ENCODE measurements at places on chromosomes 1 and 21. TPM values are rescaled to one million over a fixed set of nuclear protein-coding genes. Genes with fewer than 3 reads are reported as not detected.

DNA sequence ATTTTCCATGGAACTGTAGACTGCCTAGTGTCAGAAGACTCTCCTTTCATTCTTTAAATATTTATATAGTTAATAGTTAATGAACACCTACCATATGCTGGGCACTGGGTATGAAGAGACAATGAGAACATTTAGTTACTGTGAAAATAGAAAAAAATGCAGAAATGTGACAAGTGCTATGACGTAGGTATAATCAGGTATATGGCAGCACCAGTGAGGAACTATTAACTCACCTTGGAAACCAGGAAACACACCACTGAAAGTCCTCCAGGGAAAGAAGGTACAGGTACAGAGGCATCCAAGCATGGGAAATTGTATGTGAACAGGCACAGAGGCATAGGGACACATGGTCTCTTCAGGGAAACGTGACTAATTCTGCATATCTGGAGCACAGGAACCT is 42.3 kb downstream of the DPT start:
- no peak for DNase-seq

DNA sequence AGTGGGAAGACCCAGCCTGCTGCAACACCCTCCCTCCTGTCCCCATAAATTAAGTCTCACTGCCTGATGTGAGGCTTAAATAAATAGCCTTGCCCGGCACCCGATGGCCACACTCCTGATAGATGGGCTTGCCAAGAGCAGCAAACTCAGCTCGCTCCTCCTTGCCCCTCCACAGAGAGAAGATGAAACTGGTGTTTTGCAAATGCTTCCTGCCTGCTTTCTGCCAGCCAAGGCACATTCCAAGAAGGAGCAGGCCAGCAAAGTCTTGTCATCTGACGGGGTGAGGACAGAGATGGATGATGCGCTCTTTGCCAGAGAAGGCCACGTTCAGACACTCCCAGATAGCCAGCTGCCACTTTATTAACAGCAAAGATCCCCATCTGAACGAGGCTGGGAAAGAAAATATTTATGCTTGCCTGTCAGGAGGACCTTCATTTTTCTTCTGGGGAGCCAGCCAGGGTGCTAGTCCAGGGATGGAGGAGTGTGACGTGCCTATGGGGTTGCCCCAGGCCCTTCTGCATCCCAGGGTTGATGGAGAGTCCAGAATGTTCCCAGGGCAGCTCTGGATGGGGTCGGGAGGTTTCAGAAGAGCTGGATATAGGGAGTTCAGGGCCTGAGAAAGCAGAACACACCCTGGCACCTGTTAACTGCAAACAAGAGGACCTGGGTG is 265.4 kb downstream of the FOXD2 start:
- DNase-seq = no peak

Gene TEX35
- not detected for total RNA-seq

Gene TFF2
- not detected for total RNA-seq

- peak; percentile 45 for DNase-seq
Observed at GRCh38 chr1:203148127-203148526, 20.6 kb downstream of the ADORA1 start.

- no peak for DNase-seq
Observed at GRCh38 chr1:68551459-68551858, 54.6 kb upstream of the DEPDC1 start.

Gene LHX8
- not detected for total RNA-seq

Gene RAB25
- 0.27 TPM for total RNA-seq

Gene CYP2J2
- not detected for total RNA-seq

Gene SLAMF6
- total RNA-seq = 1.0 TPM

GRCh38 chr21:42655796-42656770 is 2.7 kb downstream of the PDE9A start:
- no peak for DNase-seq

GRCh38 chr1:1306661-1307260 is 969 bp downstream of the ACAP3 start:
- DNase-seq = no peak

GRCh38 chr1:6001992-6002576 is 9.9 kb upstream of the NPHP4 start:
- DNase-seq = no peak

DNA sequence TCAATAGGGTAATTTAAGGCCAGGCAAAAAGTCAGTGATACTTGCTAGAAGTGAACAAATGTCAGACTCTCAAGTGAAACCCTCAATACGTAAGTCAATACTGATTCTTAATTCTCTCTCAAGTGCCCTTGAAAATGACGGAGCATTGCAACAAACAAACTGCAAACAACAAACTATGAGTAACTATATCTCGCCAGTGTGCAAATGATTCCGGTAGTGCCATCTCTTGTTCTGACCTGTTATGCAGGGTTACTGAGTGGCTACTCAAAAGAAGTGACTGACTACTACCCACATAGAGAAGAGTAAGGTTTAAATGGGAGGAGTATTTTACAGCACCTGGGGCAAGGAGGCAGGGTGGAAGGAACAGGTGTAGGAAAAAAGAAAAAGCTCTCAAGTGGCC is 1.6 kb downstream of the SLC19A2 start:
- no peak for DNase-seq

GRCh38 chr1:17309426-17310067 is 1.6 kb downstream of the PADI4 start:
- DNase-seq = no peak

DNA sequence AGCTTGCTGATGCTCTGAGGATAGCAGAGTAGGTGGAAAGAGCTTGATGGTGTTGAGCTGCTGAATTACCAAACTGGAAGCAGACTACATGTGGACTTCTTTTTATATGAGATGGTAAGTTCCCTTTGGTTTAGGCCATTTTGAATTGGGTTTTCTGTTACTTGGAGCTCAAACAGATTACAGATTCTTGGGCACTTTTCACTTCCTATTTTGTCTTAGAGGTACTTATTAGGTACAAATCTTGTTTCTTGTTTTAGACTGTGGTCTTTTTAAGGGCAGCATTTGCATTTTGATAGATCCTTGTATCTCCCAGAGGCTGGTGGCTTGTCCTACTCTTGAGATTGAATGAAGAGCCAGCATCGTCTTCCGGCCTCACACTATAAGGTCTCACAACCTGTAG is 70.2 kb downstream of the GADD45A start:
- DNase-seq = no peak

Gene CHRM3
- 0.11 TPM for total RNA-seq

GRCh38 chr1:108591466-108591865 is 31.6 kb downstream of the EEIG2 start:
- no peak for DNase-seq

DNA sequence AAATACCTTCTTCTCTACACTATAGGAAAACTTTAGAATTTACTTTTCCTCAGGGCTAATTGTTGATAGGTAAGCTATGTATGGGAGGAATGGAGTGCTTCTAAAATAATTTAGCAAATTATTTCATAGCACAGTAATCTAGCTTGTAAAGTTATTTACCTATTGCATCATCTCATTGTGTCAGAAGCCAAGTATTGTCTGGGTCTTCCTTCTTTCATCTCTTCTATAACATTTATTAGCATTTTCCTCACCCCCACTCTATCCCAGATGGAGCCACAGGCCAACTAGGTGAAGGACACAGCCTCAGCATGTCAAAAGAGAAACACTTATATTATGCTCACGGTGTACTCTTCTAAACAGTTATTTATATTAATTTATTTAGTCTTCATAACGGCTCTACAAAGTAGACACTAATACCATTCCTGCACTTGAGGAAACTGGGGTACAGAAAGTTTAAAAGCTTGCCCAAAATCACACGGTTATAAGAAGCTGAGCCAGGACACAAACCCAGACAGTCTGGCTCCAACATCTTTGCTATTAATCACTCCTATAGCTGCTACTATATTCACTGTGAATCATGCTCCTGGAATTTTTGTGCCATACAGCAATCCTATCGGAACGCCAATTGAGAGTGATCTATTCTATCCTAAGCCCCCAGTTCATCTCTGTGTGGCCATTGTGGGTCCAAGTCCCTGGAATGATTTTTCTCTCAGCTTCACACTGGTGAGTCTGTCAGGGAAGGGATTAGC is 43.1 kb downstream of the OR10J5 start:
- DNase-seq = no peak

DNA sequence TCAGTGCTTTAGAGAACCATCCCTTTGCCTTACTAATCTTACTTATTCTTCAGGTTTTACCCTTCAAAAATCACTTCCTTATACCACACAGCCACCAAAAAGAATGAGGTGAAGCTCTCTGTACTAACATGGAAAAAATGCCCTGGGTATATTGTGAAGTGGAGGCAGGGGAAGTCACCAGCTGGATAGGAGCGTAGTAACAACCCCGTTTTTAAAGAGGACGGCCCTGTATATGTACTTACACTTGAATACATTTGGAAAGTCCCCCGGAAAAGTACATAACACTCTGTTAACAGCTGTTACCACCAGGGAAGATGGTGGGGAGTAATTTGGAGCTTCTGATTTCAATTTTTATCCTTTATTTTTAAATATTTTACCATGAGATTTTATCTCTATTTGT is 28.2 kb upstream of the KHDRBS1 start:
- no peak for DNase-seq

DNA sequence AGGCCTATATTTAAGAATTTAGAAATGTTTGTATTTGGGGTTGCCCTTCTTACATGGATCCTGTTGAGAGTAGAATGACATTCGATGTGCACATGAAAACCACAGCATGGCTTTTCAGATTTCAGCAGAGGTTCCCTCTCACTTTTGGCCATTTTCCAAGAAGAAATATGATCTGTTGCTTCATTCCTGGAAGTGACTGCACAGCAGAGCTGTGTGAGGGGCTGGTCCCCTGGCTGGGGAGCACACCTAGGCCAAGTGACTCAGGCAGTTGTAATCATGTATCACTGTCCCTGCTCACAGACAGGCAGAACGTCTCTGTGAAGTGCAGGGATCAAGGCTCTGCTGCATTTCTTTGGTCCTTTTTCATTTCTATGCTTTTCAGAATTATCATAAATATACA is 32.3 kb downstream of the AGT start:
- no peak for DNase-seq

DNA sequence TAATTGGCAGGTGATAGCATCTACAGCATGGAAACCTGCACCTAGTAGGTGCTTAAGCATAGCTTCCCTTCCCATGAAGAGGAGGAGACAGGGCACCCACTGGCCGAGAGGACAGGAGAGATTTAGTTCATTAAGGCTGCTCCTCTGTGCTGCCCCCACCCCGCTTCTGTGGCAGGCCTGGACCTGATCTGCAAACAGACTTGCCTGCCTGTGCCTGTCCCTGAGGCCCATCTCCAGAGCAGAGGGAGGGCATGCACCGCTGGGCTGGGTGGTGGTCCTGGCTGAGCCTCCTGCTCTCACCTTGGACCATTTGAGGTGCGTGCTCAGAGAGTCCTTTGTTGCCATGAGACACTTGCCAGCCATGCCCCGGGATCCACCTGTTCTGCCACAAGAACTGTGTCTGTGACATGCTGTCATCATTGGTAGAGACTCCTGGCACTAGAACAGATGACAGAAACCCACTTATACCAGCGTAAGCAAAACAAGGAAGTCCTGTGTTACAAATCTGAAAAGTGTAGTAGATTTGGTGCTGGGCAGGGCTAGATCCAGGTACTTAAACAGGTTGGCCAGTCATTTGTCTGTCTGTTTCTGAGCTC is 55.6 kb downstream of the PTPRF start:
- no peak for DNase-seq

DNA sequence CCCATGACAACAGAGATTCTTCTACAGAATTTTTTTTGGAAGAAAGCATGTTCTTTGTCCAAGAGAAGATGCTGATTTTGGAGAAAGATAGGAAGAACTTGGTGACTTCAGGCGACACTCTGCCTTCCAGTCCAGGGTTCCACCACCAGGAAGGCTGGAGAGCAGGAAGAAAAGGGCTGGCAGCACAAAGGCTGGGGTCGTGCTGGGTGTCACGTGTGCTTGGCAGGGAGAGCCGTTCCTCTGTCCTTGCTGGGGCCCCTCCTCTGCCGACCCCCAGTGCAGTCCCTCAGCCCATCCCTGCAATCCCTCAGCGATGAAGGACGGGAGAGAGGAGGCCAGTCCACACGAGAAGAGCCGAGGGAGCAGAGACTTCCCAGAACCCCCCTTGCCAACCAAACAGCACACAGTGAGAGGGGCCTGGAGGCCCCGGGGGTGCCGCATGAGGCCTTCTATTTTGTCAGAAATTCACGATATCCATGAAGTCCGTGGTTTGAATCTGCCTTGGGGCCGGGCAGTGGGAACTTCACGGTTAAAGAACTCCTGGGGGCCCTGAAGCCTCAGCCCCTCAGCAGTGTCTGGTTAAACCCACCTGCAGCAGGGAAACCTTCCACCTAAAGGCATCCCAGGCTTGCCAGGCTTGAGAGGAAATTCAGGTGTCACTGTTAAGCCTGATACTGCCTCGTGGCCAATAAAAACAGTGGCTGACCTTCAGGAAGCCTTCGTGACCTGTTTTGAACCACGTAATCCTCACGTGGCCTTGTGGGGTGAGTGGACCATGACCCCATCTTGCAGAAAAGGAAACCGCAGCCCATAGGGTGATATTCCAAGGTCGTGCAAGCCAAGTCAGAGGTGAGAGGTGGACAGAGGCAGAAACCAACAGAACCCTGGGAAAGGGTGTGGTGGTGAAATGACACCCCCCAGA is 3.4 kb downstream of the KRTAP10-12 start:
- no peak for DNase-seq

GRCh38 chr21:43687566-43688399 is 28.4 kb downstream of the RRP1B start:
- no peak for DNase-seq

DNA sequence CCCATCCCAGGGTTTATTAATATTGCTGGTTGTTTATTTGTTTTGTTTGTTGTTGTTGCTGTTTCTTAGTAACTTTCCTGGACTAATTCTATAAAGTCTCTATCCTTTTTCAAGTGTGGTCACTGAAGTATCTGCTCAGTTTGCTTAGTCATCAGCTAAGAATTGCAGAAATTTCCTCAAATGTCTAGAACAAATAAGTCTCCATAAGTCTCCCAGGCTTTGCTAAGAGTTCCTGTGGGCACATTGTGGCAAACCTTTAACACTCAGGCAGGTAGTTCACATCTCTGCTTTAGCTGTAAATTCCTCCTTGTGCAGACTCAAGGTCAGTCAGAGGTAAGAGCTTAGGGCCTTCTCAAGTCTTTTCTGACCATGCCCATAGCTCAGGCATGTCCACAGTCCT is 38.9 kb upstream of the C1orf185 start:
- no peak for DNase-seq

GRCh38 chr1:3359351-3359750 is 95.1 kb upstream of the ARHGEF16 start:
- DNase-seq = no peak

Gene OMA1
- total RNA-seq = 17.6 TPM

- DNase-seq = no peak
Observed at GRCh38 chr1:234586304-234586703, 23.7 kb downstream of the IRF2BP2 start.

DNA sequence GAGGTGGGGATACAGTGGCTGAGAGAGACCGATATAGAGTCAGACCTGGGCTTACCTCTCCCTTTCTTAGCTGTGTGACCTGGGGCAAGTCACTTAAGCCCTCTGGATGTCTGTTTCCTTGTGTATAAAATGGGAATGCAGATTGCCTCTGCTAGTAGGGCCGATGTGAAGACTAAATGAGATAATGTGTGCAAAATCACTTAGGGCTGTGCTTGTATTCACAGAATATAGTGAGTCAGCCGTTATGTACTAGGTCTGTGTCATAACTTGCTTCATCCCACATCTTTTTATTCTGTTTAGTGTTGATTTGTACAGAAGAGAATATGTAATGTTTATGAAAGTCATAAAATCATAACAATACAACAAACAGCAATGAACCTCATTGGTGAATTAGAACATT is 56.0 kb downstream of the PTPRU start:
- DNase-seq = no peak

GRCh38 chr1:145891587-145892485 is 6.2 kb upstream of the ANKRD35 start:
- peak; percentile 87 for DNase-seq
